ENCODE measurements at places on chromosomes 13 and 19.

DNA sequence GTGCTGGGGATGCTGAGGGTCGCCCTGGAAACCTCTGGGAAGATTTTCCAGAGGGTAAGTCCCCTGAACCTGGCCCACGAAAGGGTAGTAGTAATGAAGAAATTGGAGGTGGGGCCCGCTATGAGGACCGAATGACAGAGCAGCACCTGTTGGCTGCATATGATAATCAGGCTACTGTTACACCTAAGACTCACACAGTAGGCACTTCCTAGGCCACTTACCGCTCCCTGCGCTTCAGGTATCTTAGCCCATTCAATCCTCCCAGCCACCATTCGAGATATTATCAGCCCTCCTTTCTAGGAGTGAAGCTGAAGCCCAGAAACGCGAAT is 4.3 kb upstream of the LRFN3 start:
- no peak for DNase-seq

DNA sequence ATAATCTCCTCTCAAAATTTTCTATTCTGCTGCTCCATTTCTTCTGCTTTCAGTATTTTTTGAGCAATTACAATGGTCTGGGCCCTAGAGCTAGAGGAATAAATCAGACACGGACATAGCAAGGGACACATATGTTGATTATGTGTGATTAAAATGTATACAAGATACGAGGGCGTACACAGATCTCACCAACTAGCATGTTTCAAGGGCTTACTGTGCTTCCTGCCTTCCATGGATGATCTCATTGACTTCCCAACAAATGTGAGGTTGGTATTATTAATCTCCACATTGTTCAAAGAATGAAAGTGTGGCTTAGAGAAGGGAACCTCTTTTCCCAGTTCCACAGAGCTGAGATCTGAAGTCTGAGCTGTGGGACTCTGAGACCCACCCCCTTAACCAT is 9.1 kb downstream of the PLD3 start:
- DNase-seq = no peak

GRCh38 chr13:52707375-52707774 is 32.2 kb downstream of the CNMD start:
- DNase-seq = no peak

DNA sequence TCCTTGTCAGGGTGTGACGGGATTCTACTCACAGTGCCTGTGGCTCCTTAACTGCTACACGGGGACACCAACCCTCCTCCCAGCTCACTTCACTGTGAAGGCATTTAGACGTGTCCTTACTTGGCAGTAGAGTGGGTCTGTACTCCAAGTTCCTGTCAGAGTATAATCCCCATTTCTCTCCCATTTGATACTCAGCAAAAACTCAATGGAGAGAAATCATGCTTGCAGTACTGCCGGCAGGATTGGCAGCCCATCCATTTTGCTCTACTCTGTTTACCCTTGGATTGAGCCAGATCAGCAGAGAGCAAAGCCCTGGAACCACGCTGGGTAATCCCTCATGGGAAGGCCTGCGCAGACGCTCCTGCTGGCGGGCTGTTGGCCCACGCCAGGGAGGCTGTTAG is 28.9 kb downstream of the ARL11 start:
- DNase-seq = no peak

- DNase-seq = peak; percentile 54
These were observed 44.5 kb downstream of the RFX2 start for GRCh38 chr19:6065685-6066374.

DNA sequence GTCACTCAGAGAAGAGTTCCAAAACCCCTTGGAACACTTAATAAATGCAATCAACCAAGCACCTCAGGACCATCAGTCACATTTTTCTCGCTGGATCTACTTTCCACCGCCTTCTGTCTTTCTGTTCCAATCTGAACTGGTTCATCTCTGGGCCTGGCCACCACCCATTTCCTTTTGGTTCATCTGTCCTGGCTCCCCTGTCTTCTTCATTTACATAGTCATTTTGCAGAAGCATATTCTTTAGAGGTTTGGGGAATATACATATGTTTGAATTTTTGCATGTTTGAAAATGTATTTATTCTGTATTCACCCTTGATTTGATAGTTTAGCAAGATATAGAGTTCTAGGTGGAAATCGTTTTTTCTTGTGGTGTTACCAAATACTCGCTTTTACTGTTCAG is 188.2 kb downstream of the MTUS2 start:
- no peak for DNase-seq

- DNase-seq = no peak
These were observed 501.5 kb downstream of the DCT start for GRCh38 chr13:93977986-93978385.

DNA sequence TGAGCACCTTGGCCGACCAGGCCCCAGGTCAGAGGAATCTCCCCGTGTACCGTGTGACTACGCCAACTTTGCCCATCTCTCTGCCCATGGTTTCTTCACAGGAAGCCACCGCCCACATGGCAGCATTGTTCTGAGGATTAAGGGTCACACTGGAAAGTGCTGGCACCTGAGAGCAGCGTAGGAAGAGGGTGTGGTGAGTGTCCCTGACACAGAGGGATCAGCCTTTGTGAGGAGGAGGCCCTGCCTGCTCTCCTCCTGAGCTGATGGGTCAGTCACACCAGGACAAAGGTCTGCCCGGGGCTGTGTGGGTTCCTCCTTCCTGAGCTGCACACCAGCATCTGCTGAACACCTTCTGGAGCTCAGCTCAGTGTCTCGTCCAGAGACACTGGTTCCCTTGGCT is 32.2 kb upstream of the SLC15A1 start:
- DNase-seq = no peak

GRCh38 chr13:49185264-49185663 is 34.9 kb upstream of the MLNR start:
- DNase-seq = peak; percentile 11

- DNase-seq = no peak
These were observed 205.8 kb downstream of the LMO7 start for GRCh38 chr13:75841905-75842304.

GRCh38 chr19:8511573-8512101 is 2.3 kb downstream of the ZNF414 start:
- DNase-seq = no peak

- no peak for DNase-seq
These were observed 88.4 kb upstream of the PCDH8 start for GRCh38 chr13:52936806-52937205.

GRCh38 chr19:49331616-49332055 is 3.6 kb upstream of the CD37 start:
- peak; percentile 80 for DNase-seq

DNA sequence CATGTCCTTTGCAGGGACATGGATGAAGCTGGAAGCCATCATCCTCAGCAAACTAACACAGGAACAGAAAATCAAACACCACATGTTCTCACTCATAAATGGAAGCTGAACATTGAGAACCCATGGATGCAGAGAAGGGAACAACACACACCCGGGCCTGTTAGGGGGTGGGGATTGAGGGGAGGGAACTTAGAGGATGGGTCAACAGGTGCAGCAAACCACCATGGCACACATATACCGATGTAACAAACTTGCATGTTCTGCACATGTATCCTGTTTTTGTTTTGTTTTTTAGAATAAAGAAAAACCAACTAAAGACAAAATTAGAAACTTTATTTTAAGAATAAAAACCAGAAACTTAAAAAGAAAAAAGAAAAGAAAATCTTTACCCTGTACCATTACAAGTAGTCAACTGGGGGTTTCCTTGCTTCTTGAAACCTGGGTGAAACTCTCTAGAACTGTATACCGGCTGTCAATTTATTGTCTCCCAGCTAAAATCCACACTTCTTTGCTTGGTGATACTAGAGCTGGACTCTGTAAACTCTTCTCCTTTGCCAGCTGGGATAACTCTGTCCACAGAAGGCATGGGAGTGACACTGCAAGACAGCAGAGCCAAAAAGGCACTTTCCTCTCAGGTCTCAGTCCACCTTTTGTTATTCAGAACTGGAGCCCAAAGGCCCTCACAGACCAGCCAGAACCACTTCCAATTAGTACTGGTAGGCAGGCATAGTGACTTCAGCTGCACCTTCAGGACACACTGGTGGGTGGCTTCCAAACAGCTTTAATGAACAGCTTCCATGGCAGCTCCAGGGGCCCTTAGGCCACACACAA is 9.0 kb downstream of the MICU2 start:
- no peak for DNase-seq

DNA sequence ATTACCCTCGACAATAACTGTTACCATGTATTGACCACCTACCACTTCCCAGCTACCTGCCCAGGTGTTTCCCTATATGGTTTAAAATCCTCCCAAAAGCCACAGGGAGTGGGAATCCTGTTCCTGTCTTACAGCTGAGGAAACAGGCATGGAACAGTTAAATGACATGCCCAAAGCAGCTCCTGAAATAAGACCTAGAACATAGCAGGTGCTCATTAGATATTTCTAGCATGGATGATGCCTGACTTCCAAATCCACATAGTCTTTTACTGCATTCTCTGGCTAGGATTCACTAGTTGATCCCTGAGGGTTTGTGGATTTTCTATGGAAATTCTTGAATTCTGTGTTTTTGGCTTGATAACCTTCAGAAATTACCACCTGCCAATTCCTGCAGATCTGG is 13.0 kb downstream of the KCNN4 start:
- no peak for DNase-seq

- no peak for DNase-seq
These were observed 2.6 kb upstream of the PDE4A start for GRCh38 chr19:10417541-10418234.

GRCh38 chr13:93220073-93220472 is 6.5 kb upstream of the GPC6 start:
- DNase-seq = no peak

GRCh38 chr13:28819735-28820098 is 422 bp upstream of the MTUS2 start:
- DNase-seq = peak; percentile 72

- DNase-seq = no peak
These were observed 149.9 kb upstream of the HTR2A start for GRCh38 chr13:47046706-47047105.

DNA sequence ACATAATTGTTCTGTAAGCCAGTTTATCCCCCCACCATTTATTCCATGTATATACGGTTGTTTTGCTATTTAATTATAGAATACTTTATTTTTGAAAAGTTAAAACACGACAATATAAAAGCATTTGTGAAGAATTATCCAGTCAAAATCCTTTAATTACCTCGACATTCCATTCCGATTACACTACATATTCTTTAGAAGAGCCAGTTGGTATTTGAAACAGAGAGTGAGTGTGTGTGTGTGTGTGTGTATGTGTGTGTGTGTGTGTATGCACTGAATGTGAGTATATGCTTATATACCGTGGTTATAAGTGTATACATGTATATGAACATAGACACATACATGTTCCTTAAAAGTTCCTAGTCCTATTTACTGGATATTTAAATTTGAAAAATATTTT is 87.8 kb upstream of the KLF5 start:
- DNase-seq = no peak

DNA sequence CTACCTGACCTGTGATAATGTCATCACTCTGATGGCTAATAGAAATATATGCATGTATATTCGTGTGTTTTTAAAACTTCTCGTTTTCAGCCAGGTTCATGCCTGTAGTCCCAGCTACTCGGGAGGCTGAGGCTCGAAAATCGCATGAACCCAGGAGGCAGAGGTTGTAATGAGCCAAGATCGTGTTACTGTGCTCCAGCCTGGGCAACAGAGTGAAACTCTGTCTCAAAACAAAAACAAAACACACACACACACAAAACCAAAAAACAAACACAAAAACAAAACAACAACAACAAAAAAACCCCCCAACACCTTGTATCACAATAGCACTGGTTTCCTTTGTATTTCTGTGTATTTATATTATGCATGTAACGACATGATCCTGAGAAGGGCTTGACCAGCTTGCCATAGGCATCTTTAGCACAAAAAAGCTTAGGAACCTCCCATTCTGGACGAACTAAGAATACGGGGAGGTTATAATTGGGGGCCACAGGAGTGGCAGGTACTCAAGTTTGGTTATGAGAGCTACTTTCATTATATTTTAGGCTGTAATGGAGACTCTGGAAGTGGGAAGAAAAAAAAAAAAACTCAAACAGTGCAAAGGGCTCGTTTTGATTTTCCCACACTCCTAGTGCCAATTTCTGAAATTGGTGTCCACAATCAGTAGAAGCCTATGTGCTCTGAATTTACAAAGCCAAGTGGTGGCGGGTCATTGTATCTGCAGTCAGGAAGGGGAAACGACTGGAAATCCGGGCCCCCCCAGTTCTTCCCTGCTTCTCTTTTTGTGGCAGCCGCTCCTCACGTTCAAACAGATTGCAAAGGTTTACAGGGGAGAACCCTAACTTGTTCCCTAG is 1.2 kb upstream of the ACP7 start:
- DNase-seq = no peak

GRCh38 chr19:32674153-32674930 is 638 bp downstream of the ANKRD27 start:
- no peak for DNase-seq

DNA sequence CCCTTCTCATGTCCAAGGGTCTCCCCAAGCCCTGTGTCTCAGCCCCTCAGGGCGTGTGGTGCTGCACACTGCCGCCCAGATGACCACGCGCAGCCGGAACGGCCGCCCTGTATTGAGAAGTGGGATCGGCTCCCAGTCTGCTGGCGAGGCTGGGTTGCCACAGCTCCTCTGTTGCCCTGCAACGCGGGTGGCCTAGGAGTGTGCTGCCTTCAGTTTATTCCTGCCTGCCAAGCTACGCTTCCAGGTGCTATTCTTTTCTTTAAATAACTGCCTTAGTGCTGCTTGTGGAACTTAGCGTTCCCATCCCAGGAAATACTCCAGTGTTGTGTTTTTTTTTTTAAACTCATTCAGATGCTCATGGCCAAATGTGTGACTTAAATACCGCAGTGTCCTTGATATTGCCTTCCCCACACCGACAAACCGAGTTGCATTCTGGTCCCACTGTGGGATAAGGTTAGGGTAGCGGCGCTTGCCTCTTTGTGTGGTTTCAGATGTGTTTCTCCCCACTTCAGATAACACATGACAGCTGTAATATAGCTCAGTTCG is 16.6 kb downstream of the ACTN4 start:
- DNase-seq = no peak

DNA sequence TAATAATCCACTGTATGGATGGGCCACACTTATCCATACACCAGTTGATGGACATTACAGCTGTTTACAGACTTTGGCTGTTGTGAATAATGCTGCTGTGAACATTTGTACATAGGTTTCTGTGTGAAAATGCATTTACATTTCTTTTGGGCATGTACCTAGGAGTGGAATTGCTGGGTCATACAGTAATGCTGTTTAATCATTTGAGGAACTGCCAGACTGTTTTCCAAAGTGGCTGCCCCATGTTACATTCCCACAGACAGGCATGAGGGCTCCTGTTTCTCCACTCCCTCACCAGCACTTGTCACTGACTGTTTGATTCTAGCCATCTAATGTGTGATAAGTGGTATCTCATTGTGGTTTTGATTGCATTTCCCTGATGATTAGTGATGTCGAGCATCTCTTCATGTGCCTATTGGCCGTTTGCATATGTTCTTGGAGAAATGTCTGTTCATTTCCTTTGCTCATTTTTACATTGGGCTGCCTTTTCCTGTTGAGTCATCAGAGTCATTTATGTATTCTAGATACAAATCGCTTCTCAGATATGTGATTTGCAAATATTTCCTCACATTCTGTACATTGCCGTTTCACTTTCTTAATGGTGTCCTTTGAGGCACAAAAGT is 12.8 kb downstream of the TMEM255B start:
- DNase-seq = peak; percentile 60

Data from activated CD4-positive, alpha-beta T cell treated with anti-CD3 and anti-CD28 coated beads, Interleukin-2, Interleukin-6, amounts not matched to agents 100 ng/mL and 50 ng/mL, durations not matched to agents 16 hours and 8 hours (primary cell).